GM12864 (cell line): ENCODE measurements at places on chromosomes 13 and 19.

- no peak for DNase-seq
Measured at GRCh38 chr13:40438022-40438680, 228.3 kb downstream of the FOXO1 start.

GRCh38 chr13:30743319-30744055 lies 8.1 kb downstream of the ALOX5AP start:
- DNase-seq: no peak

- DNase-seq: no peak
Measured at GRCh38 chr13:110516500-110516899, 45.0 kb downstream of the RAB20 start.

DNA sequence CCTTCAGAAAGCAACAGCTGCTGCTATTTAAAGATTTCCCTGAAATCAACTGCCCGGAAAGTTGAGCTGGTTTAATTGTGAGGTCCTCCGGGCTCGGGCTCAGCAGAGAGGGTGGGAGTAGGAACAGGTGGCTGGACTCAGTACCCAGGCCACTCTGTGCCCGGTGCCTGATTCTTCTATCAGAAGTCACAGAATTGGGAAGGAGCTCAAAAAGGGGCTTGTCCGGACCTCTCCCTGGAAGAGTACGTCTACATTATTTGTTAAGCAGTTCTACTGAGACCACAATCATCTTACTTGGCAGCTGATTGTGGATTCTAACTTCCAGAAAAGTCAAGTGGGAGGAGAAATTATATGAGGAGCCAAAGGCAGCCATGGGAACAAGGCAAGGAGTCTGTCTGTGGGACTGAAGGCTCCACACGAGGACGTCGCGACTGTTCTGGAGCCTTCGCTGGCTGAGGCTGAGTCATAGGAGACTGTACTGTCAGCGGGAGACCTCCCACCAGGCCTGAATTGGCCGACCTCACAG lies 91.7 kb upstream of the ANKRD10 start:
- DNase-seq: no peak

DNA sequence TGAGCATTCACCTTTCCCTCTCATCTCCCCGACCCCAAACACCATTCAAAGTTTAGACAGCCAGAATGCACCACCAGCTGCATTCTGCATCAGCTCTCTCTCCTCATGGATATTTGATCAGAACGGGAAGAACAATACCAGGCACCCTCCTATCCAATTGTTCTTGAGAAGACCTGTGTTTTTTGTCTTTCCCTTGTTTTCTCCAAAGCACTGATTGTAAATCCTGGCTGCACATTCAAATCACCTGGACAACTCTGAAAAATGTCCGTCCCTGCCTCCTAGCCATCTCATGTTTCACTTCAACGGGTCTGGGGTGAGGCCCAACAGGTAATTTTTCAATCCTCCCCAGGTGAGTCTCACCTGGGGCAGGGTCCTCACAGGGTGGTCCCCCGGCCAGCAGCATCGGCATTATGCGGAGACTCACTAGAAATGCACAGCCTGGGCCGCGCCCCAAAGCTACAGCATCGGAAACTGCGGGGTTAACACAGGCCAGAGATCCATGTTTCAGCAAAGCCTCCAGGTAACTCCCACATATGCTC lies 5.5 kb downstream of the IRS2 start:
- no peak for DNase-seq

DNA sequence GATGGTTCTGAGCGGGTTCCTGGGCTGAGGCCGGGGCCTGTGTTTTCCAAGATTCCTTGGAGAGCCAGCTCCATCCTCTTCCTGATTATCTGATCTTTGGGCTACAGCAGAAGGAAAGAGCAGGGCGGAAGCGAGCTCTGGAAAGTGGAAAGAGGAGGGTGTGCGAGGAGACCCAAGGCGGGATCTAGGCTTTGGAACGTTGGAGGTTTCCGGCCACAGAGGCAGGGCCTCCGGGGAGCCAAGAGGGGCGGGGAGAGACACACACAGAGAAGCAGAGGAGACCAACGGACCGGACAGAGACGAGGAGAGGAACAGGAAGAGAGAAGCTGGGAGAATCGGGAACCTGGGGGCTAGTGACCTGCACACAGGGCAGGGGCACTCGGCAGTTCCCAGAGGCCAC lies at the start of gene CLEC11A:
TSS of gene CLEC11A (plus strand) at position 296 of the 400 bp plus-strand sequence. CDS start 162 bp downstream, outside the sequence.
- DNase-seq: no peak

GRCh38 chr13:113192902-113193301 lies 15.6 kb downstream of the PCID2 start:
- no peak for DNase-seq

- no peak for DNase-seq
Measured at GRCh38 chr13:21934284-21934683, 263.4 kb downstream of the FGF9 start.

DNA sequence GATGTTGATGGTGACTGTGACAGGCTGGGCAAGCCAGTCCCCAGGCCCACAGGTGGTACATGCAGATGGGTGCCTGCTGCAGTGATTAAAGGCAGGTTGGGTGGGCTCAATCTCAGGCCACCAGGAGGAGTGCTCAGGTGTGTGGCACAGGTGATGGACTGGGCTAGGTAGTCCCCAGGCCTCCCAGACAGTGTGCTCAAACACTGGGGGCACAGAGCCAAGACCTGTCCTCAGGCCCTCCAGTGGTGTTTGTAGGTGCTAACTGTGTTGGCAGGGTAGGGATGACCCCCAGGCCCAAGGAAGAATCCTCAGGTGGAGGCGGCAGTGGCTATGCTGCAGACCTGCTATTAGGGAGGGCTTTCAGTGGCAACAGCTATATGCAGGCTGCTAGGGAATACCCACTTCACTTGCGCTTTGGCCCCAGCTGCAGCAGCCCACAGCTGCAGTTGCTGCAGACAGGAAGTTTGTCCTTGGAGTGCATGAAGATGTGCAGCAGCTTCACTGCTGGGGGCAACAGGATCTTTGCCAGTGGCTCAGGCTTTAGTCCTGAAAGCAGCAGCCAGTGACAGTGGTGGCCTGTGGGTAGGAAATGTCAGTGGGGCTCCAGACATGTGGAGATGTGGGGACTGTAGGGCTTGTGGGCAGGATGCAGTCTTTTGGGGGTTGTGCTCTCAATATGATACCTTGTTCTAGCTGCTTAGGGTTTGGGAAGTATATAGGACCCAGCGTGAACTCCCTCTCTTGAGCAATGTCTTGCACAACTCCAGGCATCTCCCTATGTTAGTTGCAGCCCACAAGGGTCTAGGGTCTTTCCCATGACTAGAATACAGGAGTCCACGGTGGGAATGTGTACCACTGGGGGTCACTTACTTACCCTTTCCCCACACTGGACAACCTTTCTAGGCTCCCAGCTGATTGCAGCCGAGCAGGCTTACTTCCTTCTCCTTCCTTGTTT lies 54.1 kb upstream of the MLNR start:
- DNase-seq: no peak

- no peak for DNase-seq
Measured at GRCh38 chr13:21684576-21684975, 13.7 kb downstream of the FGF9 start.

DNA sequence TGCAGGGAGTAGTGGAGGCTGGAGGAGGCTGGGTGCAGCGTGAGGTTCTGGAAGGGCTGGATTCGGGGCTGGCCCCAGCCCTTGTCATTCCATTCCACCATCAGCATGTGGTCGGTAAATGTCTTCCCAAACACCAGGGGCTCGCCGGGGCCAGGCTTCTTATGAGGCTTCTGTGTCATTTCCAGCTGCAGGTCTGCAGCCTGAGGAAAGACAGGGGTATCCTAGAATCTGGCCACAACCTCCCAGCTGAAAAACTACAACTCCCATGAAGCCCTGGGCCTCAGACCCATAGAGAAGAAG lies 4.4 kb downstream of the BCAT2 start:
- no peak for DNase-seq

DNA sequence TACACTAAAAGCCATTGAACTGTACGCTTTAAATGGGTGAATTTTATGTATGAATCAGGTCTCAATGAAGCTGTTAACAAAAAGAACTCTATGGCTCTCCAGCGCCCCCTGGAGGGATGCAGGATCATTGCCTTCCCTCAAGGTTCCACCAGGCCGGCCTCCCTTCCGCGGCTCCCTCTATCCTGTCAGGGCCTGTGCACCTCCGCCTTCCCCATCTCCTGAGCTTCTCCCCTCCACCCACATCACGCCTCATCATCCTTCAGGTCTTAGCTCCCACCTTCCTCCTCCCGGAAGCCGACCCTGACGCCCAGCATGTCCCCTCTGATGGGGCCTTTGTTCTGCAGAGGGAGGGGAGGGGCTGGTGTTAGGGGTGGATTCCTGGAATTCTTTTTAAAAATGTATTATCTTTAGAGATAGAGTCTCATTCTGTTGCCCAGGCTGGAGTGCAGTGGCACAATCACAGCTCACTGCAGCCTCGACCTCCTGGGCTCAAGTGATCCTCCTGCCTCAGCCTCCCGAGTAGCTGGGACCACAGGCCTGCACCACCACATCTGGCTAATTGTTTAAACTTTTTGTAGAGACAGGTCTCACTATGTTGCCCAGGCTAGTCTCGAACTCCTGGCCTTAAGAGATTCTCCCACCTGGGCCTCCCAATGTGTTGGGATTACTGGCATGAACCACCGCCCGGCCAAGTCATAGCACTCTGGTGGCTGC lies 27.7 kb downstream of the MEIS3 start:
- DNase-seq: peak; percentile 34

GRCh38 chr19:11091703-11092153 lies 2.5 kb downstream of the LDLR start:
- no peak for DNase-seq

DNA sequence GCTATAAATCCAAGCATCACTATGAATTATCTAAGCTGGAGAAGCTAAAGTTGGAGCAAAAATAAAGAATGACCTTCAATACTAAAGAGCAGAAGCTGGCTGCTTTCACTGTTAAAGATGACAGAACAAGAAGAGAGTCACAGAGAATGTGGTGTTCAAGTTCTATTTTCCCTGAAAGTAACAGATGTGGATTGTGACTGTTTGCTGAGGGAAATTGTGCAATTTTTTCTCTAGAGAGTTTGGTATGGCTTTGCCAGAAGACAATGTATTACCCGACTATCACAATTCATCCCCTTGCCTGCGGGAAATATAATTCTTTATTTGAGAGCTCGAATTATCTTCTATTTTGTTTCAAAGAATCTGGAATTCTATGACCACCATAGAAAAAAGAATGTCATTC lies 83.1 kb downstream of the TNFSF13B start:
- no peak for DNase-seq

DNA sequence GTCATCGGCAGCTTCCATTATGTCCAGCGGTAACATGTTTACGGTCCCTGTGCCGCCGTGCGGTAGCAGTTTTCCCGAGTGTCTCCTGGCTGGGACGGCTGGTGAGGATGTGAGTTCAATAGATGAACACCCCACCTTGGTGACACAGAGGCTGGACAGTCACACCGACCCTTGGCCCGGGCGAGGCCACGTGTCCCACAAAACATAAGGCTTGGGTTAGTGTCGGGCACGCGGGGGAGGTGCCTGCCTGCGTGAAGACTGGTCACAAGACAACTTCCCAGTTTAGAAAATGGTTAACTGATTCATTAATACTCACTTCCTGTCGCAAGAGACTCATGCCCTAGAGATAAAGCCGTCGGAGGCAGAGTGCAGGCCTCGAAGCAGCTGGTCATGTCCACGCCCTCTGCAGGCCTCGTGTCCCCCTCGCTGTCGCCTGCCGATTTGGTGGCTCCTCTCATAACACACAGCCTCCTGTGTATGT lies 17.2 kb downstream of the RASA3 start:
- DNase-seq: no peak

DNA sequence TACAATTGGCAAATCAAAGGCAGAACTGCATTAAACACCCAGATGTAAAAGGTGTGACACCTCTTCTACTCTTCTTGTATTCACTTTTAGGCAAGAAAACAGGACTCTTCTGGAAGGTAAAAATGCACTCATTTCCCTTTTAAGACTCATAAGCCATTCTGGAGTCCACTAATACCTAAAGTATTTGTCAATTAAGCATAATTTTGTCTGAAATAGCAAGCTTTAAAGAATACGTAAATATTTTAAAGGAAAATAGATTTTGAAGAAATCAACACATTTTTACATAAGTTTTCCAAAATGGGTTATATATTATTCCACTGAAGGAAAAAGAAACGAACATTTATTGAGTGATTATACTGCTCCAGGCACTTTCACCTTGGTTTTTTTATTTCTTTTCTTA lies 661.7 kb upstream of the GPC6 start:
- DNase-seq: no peak

GRCh38 chr13:40344270-40345148 lies 321.9 kb downstream of the FOXO1 start:
- no peak for DNase-seq

- no peak for DNase-seq
Measured at GRCh38 chr19:29487432-29487831, 38.4 kb upstream of the VSTM2B start.

DNA sequence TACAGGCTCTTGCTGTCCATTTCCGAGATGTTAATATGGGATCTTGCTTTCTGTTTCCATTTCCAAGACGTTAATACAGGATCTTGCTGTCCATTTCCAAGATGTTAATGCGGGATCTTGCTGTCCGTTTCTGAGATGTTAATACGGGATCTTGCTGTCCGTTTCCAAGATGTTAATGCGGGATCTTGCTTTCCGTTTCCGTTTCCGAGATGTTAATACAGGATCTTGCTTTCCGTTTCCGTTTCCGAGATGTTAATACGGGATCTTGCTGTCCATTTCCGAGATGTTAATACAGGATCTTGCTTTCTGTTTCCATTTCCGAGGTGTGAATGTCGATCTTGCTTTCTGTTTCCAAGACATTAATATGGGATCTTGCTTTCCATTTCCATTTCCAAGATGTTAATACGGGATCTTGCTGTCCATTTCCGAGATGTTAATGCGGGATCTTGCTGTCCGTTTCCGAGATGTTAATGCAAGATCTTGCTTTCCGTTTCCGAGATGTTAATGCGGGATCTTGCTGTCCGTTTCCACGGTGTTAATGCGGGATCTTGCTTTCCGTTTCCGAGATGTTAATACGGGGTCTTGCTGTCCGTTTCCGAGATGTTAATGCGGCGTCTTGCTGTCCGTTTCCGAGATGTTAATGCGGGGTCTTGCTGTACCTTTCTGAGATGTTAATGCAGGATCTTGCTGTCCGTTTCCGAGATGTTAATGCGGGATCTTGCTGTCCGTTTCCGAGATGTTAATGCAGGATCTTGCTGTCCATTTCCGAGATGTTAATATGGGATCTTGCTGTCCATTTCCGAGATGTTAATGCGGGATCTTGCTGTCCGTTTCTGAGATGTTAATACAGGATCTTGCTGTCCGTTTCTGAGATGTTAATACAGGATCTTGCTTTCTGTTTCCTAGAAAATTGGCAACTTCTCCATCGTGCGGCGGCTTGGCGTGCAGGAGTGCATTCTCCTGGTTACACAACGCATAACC lies 38.3 kb downstream of the PEX11G start:
- DNase-seq: peak; percentile 43

- no peak for DNase-seq
Measured at GRCh38 chr19:55041627-55042343, 3.7 kb upstream of the GP6 start.
